Right ventricle myocardium superior (tissue), 1 donor: ENCODE measurements at places on chromosomes 6 and 20. TPM values are rescaled to one million over a fixed set of nuclear protein-coding genes. Genes with fewer than 3 reads are reported as not detected.

DNA sequence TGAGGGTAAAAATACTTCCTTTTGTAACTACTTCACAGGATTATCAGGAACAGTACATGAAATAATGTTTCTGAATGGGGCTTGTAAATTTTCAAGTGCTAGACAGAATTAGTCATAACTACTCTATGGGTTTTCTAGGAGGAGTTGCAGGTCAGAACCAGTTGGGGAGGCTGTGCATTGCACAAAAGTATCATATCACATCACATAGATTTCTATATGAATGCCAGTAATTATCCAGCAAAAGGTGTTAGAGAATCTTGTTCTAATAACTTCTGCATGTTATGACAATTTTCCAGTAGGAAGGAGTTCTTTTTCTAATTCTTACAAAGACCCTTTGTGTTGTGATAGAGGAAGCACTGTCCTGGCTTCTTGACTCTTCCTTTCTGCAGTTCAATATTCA lies 551.6 kb downstream of the COL12A1 start:
- no peak for DNase-seq

GRCh38 chr6:144619966-144620365 lies 334.8 kb downstream of the UTRN start:
- DNase-seq, result no peak

GRCh38 chr6:131258816-131259476 lies 123.7 kb downstream of the AKAP7 start:
- no peak for DNase-seq

GRCh38 chr20:57891014-57891413 lies 181.2 kb upstream of the PMEPA1 start:
- no peak for DNase-seq

GRCh38 chr20:32088759-32089158 lies 20.8 kb upstream of the TM9SF4 start:
- no peak for DNase-seq

- no peak for DNase-seq
Measured at GRCh38 chr20:58245181-58245891, 16.9 kb upstream of the ANKRD60 start.

GRCh38 chr20:31476294-31476585 lies 1.2 kb downstream of the REM1 start:
- no peak for DNase-seq

DNA sequence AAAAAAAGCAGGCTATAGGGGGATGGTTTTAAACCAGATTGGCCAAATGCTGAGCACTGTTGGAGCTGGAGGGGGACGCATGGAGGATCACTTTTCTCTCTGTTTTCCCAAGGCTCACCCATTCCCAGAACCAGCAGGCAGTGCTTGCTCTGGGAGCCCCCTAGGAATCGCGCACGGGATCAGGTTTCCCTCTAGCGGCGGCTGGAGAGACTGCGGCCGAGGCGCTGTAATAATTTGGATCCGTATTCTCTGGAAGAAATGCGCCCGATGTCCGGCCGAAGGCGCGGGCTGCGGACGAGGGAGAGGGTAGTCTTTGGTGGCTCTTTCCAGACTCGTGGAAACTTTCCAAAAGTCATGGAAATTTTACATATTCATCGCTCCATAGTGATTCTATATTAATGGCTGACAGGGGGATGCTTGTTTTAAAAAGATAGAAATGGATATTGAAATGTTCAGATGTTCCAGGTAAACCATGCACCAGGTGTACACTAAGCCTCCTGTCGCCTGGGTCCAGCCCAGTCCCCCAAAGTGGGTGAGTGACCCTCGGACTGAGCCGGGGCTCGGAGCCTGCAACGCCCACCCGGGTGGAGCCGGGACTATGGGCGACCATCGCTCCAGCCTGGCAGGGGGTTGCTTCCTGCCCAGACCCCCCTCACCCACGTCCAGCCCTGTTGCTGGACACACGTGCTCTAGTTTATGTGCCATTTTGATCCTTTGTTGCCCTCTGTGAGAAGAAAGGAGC lies 78.7 kb upstream of the PHACTR3 start:
- DNase-seq, result peak; percentile 69

GRCh38 chr20:51409192-51409880 lies 133.2 kb downstream of the NFATC2 start:
- DNase-seq, result no peak

GRCh38 chr20:7765221-7765620 lies 175.0 kb downstream of the HAO1 start:
- DNase-seq, result no peak

GRCh38 chr6:138948546-138949179 lies 39.4 kb downstream of the REPS1 start:
- DNase-seq, result no peak

DNA sequence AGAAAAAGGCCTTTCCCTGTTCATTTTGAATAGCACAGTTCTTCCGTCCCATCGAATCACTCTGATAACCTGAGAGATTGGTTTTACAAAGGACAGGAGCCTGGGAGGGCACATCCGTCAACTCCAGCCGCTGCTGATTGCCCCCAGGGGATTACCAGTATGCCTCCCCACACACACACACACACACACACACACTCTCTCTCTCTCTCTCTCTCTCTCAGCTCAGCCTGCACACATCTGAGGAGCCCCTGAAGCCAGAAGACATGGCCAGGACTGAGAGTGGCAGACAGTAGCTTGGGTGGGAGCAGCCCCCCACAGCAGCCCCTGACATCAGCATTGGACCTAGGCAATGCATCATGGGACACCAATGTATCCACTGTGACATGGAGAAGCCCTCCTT lies 13.2 kb upstream of the CDH4 start:
- DNase-seq, result no peak

GRCh38 chr6:168369786-168370185 lies 50.2 kb upstream of the DACT2 start:
- DNase-seq, result peak; percentile 35

- no peak for DNase-seq
Measured at GRCh38 chr20:36308986-36309385, 2.8 kb downstream of the DLGAP4 start.

GRCh38 chr6:112984899-112985298 lies 637.8 kb downstream of the RFPL4B start:
- DNase-seq, result no peak

- no peak for DNase-seq
Measured at GRCh38 chr6:14676064-14676463, 558.5 kb downstream of the CD83 start.

- no peak for DNase-seq
Measured at GRCh38 chr6:164072240-164072666, 657.7 kb downstream of the QKI start.

DNA sequence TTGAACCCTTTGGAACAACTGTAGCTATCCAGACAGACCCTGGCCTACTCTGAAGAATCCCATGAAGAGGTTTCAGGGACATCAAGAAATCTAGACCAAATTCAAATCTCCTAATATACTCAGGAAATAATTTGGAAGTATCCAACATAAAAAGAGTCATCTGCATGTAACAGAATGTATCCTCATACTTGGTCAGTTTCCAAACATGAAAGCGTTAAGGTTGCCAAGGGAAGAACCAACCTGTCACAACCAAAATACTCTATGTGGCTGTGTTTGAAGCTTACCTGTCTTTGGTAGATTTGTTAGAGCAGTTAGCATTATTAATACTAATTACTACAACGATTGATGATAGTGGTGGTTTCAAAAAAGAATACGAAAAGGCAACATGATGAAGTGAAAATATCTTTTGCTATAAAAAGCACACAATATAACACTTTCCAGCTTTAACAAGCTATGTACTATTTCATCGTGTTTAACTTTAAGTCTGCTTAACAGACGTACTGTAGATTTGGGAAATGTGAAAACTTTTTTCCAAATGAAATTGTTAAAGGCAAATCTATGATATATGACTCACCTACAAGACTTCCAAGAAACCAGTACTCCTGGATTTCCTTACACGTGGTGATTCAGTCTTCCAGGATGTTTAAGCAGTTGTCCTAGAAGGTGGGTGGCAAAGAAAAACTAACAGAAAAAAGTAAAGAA lies 46.6 kb upstream of the ENPP1 start:
- no peak for DNase-seq

DNA sequence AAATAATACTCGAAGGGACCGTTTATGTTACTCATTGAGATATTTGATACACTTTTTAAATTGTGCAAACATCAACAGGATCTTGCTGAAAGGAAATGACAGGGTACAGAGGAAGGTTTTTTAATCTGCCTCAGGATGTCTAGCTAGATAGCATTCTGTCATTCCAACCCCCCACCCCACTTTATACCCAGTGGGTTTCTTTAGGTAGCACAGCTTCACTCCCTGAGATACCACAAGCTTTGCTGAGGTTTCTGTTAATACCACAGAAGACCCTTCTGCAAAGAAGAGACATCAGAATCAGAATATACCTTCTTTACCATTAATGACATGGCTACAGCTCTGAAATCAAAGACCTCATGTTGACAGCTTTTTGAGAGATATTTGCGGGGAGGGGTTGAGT lies 1.3 kb downstream of the PHACTR2 start:
- DNase-seq, result no peak

GRCh38 chr6:137019476-137020272 lies 25.1 kb downstream of the IL20RA start:
- no peak for DNase-seq

DNA sequence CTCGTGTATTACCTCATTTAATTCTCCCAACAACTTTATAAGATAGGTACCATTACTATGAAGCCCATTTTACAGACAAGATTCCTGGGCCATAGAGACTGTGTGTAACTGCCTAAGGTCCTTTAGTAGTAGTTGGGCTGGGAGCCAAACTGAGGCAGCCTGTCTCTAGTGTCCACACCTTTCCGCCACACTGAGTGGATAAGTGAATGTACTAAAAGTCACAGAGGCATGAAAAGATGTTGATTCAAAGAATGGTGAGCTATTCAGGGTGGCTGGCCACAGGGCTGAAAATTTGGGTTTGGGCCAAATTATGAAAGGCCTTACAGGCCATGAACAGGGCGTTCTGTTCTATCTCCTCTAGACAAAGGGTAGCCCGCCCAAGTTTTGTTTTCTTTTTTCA lies 11.0 kb downstream of the CD24 start:
- DNase-seq, result no peak

DNA sequence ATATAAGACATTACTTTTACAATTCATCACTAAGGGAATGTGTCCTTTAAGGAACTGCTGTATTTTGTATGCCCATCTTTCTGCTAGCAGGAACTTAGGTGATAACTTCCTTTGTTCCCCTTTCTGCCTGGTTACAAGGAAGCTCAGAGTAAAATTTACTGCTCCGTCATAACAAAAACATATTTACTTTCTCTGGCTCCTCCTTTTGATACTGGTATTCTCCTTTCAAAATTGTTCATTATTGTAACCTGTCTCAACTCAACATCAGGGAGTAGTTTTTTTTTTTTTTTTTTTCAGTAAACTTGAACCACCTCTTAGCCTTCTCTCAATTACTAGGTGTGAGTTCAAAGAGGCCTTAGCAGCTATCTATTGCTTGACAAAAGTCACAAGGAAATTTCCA lies 37.1 kb downstream of the RIPOR2 start:
- DNase-seq, result no peak

GRCh38 chr6:97150932-97151331 lies 132.1 kb downstream of the MMS22L start:
- DNase-seq, result no peak

DNA sequence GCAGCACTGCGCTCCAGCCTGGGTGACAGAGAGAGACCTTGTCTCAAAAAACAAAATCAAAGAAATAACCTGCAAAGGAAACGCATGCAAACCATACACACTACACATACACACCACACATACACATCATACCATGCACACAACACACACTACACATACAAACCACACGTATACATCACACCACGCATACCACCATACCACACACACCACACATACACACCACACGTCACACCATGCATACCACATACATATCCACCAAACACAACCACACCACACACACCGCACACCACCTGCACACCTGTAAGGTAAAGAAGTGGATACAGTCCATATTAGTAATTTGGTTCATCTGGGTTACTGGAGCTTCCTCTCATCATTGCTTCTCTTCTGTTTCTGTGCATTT lies 32.3 kb upstream of the F13A1 start:
- no peak for DNase-seq

DNA sequence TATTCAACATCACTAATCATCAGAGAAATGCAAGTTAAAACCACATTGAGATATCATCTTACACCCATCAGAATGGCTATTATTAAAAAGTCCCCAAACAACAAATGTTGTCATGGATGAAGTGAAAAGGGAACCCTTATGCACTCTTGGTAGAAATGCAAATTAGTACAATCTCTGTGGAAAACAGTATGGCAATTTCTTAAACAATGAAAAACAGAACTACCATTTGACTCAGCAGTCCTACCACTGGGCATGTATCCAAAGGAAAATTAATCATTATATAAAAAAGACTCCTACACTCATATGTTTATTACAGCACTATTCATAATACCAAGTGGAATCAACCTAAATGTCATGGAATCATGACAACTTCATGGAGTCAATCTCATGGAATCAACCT lies 611.3 kb upstream of the GJE1 start:
- no peak for DNase-seq

DNA sequence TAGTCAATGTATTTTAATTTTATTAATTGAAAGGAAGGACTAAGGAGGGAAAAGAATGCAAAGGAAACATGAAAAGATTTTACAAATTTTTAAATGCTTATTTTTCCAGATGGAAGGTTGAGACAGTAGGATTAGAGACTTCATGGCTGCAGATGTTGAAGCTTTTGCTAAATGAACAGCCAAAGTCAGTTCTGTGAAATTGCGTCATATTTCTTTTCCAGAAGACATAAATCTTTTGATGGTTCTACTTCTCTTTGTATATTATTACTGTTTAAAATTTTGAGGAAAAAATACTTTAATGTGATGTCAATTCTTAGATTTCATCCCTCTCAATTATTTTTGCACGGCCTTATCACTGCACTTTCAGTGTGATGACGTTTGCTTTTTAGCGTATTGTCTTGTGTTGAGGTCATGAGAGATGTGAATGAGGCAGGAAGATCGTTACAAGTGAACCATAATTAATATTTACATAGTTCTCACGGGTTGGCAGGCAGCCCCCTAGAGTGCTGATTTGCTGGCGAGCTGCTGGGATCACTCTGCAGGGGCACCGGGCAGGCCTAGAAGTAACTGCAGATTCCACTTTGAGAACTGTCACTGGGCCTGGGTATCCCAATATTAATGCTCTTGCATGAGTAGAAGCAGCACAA lies 158.1 kb downstream of the TBXT start:
- no peak for DNase-seq

GRCh38 chr20:38866265-38867061 lies 59.8 kb upstream of the FAM83D start:
- DNase-seq, result no peak

Gene COL19A1
- total RNA-seq, result 2.0 TPM

Gene PDYN
- not detected for total RNA-seq

Gene AIF1
- total RNA-seq, result 17.7 TPM

Gene ADGRG6
- total RNA-seq, result 3.2 TPM

Gene RIPOR3
- 8.1 TPM for total RNA-seq

Gene TAGAP
- 1.1 TPM for total RNA-seq

Gene MAVS
- total RNA-seq, result 35.7 TPM

Gene LPIN3
- total RNA-seq, result 18.6 TPM

Gene CNBD2
- 3.8 TPM for total RNA-seq

Gene PSMB9
- total RNA-seq, result 12.6 TPM

Gene LY6G6C
- not detected for total RNA-seq

Gene FOXF2
- 0.16 TPM for total RNA-seq

Gene ZFP64
- 7.9 TPM for total RNA-seq

Gene PRSS16
- not detected for total RNA-seq

Gene TMEM217
- total RNA-seq, result not detected

Gene LAMA5
- total RNA-seq, result 79.6 TPM

Gene TSBP1
- not detected for total RNA-seq

Gene TBXT
- not detected for total RNA-seq

Gene OR2B6
- not detected for total RNA-seq

Gene UBE2C
- 1.1 TPM for total RNA-seq
